T-cell (primary cell): ENCODE measurements at places on chromosomes 1 and 21.

GRCh38 chr1:44884746-44885145 lies 41.7 kb upstream of the PTCH2 start:
- DNase-seq, result no peak

DNA sequence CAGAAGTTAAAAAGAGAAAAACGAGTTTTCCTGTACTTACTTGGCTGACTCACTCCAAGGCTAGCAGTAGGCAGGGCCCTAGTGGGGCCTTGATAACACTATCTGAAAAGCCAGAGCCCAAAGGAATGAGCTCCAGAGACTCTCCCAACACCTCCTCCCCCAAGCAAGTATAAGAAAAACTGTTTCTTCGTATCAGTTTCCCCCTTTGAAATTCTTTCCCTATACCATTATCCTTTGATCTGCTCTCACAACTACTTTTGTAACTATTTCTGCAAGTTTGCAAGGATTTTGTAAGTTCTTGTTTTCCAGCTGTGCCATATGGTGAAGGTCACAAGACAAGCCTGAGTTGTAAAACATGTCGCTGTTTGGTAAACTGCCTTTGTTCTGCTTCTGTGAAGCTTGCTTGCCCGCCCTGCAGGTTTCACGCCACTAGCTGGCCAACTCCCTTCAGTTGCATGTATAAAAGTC lies 36.5 kb upstream of the KCNJ15 start:
- no peak for DNase-seq

- DNase-seq, result no peak
Observed at GRCh38 chr1:68049941-68050878, at the start of gene DIRAS3. Gene DIRAS3 (minus strand): TSS chr1:68050627. CDS start chr1:68047297, 3,330 bp downstream.

GRCh38 chr1:217004776-217005436 lies 281.7 kb upstream of the ESRRG start:
- DNase-seq, result no peak
